Left cardiac atrium (tissue), 4 donors: ENCODE measurements at places on chromosomes 13 and 19. TPM values are rescaled to one million over a fixed set of nuclear protein-coding genes. Genes with fewer than 3 reads are reported as not detected.
A peak's percentile ranks its signal among the peaks of the same experiment; 100 is the strongest.

The COL5A3 gene
- total RNA-seq: 16.4 TPM

The KLK14 gene
- 0.31 TPM for total RNA-seq

The CCDC9 gene
- total RNA-seq: 21.4 TPM

The TNNI3 gene
- 1,897 TPM for total RNA-seq

The CYP4F12 gene
- total RNA-seq: 5.7 TPM

The CBARP gene
- total RNA-seq: 1.6 TPM

The ANGPTL8 gene
- total RNA-seq: 20.3 TPM

- DNase-seq: no peak
These were observed 37.7 kb upstream of the PDCD5 start for GRCh38 chr19:32543115-32543900.

DNA sequence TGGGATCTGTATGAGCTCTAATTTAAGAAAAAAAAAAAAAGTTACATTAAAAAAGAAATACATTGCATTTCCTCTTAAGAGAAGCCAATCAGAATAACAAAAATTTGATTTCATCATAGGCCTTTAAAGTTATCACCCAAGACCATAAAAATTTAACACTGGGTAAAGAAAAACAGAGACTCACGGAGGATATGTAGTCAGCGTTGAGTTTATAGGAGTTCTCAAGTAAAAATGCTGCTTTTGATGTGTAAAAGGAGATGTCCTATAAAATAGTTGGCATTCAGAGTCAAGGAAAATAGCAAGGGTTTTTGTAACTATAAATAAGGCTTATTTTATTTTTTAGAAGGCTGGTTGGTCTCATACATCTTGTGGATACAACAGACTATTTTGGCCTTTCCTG lies 191.1 kb downstream of the EFNB2 start:
- no peak for DNase-seq

DNA sequence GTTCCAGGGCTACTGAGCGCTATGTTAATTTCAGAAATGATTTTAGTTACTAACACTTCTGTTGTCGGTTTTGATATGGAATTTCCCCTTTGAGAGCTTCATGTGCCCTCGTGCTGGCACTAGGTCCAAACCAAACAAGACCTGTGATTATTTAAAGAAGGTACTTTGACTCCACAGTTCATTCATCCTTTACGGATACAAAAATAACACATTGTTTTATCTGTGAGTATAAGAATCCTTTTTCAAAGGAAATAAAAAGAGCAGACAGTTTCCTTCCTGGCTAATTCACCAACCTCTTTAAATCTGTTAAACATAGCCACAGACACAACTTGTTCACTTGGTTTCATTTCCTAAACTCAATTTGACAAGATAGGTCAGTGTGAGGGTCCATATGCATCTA lies 141.2 kb downstream of the FLT1 start:
- no peak for DNase-seq

DNA sequence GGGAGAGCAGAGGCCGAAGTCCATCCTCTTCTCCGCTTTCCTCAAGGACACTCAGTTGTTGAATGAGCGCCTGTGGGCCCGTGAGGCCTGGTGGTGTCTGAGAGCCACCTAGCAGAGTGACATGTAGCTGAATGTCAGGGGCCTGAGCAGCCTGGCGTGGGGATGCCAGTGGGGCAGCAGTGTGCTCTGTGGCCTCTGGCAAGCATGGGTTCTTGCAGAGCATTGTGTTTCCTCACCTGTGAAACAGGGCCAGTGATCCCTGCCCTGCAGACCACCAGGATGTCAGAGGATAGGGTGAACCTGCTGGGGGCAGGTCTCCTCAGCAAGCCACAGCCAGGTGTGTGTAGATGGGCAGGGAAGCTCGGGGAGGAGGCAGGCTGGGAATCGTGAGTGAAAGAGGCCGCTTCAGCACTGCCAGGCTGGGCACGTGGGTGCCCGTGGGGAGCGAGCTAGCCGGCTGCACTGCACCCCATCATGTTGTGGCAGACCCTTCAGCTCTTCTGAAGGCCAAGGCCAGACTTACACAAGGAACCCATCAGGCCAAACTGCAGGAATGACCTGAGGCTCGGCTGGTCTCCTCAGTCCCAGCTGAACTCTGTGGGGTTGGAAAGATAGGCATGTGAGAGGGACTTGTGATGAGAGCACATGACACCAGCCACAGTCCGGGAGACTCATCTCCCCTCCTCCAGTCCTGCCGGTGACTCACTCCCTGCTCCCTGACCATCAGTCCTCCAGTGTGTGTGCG lies 5.0 kb downstream of the PPP1R37 start:
- peak; percentile 81 for DNase-seq

- no peak for DNase-seq
These were observed 225.7 kb downstream of the LMO7 start for GRCh38 chr13:75861786-75862185.

GRCh38 chr13:29513981-29514719 lies 81.3 kb downstream of the SLC7A1 start:
- no peak for DNase-seq

DNA sequence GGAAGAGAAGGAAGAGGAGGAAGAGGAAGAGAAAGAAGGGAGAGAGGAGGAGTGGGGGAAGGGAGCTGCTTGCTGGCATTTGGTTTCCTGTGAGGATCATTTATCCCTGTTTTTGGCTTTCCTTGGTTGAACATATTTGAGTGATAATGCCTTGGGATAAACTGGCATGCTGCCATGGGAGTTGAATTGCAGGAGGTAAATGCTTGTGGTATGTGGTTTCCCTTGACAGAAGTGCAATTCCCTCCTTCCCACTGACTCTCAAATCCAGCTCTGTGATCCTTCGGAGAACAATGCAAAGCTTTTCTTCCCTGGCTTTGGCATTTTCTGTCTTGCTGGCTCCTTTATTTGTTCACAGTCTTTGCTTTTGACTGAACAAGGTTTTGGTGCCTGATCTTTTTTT lies 27.2 kb upstream of the CBY2 start:
- DNase-seq: no peak

DNA sequence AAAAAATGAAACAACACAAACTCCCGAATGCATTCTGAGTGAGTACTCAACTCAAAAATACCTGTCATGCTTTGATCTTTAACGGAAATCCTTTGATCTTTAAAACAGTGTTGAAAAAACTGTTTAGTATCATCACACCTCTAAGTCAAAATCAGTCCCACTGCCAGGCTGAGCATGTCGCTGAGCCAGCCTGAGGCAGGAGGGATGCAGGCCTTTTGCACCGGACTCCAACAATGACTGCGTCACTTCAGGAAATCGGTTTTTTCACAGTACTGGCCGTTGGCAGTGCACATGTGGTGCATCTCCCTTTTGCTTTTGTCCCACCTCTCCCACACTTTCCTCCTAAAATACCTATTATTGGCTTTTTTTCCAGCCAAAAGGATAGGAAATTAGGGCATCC lies 78.2 kb downstream of the SHISA2 start:
- no peak for DNase-seq

DNA sequence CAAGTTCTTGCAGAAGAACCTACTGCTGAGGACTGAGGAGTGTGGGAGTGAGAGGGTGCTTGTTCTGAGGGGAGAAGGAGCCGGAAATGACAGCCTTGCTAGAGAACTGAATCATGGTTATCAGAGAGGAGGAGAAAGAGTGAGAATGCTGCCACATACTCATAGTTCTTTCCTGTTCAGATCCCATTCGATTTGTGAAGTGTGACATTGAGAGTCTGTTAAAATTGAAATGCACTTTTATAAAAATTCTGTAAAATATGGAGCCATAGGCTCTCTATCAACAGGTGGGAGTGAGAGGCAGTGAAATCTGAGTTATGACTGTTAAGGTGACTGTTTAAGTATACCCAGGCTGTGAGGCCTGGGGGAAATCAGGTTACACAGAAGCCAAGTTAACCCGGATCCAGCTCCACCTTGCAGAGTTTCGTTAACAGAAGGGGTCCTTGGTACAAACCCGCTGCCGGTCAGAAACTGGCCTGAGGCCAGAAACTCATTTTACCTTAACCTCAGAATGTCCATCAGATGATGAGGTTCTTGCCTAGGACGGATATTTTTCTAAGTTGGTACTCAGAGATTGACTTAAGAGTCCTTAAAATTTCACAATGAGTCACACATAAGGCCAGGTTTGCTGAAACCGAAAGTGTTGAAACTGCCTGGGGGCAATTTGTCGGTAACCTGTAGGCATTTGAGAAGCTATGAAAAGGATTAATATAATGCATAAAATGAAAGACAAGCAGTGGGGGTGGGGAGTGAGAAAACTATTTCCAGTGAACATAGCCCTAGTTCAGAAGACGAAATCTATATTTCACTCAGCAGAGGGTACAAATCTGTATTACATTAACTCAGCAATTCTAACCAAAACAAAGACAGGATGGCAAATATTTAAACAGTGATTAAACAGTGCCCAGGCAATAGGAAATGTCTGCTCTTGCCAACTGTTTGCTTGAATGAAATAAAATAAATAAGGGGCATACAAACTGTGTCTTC lies 350.5 kb downstream of the KCNRG start:
- DNase-seq: no peak

DNA sequence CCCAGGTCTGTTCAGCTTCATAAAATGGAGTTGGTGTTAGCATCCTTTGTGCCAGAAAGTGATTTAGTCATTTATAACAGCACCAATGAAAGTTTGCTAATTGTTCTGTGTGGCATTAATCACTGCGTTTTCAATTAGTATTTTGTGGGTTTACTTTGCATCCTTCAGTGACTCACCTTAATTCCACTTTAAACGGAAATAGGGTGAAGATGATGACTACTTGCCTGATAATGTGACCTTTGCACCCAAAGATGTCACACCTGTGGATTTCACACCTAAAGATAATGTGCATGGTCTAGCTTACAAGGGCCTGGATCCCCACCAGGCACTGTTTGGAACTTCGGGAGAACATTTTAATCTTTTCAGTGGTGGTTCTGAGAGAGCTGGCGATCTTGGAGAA lies 15.0 kb downstream of the GPATCH1 start:
- no peak for DNase-seq

- DNase-seq: no peak
These were observed 324.5 kb downstream of the DIAPH3 start for GRCh38 chr13:59839186-59839585.

- no peak for DNase-seq
These were observed 1169.0 kb downstream of the DIAPH3 start for GRCh38 chr13:58994777-58995176.

GRCh38 chr13:32659736-32660135 lies 73.5 kb downstream of the PDS5B start:
- DNase-seq: no peak

DNA sequence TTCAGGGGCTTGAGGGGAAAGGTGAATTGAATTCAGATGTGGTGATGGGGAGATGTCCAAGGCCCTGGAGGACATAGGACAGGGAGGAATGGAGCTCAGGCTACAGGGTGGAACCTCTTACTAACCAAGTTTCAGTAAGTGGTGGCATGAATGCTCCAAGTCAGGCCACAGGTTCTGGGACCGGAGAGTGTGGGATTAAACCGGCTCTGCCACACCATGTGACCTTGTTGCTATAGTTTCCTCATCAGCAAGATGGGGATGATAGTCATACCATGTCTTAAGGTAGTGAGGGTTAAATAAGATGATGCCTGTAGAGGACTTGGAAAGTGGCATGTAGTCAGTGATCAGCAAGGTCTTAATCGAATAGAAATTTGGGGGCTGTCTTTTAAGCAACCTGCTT lies 16.3 kb downstream of the GPR183 start:
- no peak for DNase-seq

DNA sequence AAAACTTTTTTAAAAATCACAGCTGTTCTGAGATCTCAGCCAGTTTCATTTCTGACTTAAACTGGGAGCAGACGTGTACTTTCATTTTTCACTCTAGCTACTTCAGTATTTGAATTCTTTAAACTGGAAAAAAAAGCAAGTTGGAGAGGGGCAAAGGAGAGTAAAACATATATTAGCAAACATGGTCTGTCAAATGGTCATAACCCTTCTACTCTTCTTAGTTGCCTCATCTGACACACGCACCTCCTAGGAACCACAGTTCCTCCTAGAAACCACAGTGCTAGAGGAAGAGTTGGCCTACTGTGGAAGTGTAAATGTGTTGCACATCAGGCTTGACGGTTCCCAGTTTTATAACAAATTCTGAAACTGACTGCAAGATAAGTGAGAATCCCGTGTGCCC lies 47.2 kb downstream of the TM9SF2 start:
- no peak for DNase-seq

GRCh38 chr19:50050406-50051227 lies 24.8 kb downstream of the ZNF473 start:
- peak; percentile 94 for DNase-seq

GRCh38 chr13:51158880-51159518 lies 47.9 kb upstream of the C13orf42 start:
- no peak for DNase-seq

GRCh38 chr19:45418802-45419201 lies 4.9 kb downstream of the ERCC1 start:
- DNase-seq: no peak

DNA sequence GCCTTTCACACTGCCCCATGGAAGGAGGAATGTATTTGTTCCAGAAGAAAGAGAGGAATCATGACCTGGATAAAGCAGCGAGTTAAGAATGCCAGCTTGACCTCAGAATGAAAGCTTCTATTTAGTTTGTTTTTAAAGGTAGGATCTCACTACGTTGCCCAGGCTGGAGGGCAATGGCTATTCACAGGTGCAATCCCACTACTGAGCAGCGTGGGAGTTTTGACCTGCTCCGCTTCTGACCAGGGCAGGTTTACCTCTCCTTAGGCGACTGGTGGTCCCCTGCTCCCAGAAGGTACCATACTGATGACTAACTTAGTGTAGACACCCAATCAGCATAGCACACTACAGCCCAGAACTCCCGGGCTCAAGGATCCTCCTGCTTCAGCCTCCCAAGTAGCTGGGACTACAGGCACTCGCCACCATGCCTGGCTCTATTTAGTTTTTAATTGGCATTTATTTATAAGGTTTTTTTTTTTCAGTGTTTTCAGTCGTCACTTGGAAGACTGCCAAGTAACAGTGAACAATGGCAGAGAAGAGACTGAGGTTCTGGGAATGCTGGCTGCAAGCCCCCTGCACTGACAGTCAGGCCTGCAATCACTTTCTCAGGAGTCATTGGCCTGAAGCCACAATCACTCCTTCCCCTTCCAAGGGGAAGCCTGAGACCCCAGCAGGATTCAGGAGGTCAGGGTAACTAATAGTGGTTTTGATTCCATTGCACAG lies 73.1 kb downstream of the EPS15L1 start:
- DNase-seq: no peak

GRCh38 chr19:45187421-45188100 lies 9.0 kb downstream of the BLOC1S3 start:
- no peak for DNase-seq
